Activated T-helper 9 cell treated with anti-CD3 and anti-CD28 coated beads, Interleukin-2, amount 50 U/mL, for 16 hours (primary cell): ENCODE measurements at places on chromosomes 5 and 9.

DNA sequence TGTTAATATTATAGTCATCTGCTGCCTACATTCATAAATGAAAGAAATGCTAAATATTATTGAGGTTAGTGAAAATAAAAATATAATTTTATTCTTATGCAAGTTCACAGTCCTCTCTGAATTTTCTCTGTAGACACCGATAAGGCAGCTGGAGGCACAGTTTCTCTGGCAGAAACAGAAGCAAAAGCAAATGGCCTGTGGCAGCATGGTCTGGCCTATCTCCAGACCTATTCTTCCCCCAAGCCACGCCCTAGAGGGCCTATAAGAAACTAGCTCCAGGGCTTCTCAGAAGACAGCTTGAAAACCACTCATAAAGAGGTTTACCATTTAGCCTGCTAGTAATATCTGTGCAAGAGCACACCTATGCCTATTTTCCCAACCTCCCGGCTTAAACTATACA, 28.4 kb downstream of the MRPS27 start:
- no peak for DNase-seq

DNA sequence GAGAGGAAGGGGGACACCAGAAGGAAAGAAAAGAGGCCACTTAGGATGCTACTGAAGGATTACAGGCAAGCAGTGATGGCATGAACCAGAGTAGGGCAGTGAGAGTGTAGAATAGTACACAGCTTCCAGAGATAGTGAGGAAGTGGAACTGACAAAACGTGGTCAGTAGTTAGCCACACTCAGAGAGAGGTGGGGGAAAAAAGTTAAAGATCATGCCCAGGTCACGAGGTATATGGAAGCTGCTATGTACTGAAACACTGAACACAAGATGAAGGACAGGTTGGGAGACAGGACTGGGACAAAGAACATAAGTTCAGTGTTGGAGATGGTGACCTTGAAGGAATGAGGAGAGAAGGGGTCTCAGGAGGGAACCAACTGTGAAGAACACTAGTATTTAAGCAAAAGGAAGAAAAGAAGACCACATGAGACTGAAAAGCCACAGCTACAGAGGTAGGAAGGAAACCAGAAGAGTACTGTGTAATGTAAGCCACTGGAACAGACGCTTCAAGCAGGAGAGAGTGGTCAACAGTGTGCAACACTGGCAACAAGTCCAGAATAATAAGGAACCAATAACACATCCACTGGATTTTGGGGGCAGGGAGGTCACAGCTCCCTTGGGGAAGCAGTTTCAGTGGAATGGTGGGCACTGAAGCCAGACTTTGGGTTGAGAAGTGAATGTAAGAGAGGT, 45.5 kb downstream of the ELL2 start:
- no peak for DNase-seq

DNA sequence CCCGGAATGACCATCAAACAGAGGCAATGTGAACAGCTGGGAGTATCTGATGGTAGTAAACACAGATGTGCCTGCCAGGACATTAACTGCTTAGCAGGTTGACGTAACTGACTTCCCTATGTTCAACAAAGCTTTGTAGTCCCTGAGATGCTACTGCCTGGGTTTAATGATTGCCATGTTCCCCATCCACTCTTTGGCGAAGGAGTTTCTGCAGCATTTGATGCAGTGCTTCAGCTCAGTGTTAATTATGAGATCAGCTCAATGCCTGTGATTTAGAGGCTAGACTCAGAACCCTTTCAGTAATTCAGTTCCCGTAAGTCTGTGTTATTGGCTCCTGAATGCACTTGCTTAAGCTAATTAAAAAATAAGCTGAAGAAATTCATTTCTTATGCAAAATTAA, 547.3 kb upstream of the ZNF608 start:
- no peak for DNase-seq

DNA sequence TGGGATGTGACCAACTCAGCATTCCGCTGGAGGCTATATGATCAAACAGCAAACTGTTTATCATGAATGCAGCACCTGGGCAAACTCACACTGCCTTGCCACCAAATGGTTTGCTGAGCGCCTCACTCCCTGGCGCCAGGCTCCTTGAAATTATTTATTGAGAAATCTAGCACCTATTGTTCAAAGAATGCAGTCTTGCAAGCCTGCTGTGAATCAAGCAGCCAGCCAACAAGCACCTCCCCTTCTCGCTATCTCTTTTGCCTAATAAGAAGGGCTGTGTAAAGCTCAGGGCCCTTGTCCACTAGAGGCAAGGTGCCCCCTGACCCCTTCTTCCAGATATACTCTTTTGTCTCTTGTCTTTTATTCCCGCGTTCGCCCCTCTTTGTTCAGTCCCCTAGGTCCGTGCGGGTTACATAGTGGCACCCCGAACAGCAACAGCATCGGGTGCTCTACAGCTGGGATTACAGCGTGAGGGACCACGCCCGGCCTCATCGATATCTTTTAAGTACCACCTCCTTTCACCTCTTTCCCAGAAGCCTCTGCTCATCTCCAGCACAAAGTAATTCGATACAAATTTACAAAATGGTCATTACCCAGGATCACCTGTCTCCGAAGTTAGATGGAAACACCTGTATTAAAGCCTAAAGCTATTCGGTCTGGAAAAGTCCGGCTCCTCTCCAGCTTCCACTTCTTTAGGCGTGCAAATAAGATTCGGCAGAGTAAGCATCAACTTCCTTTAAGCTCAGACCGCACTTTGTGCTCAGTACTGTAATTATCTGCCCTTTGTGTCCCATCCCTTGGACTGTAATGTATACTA, 896 bp downstream of the RIGI start:
- no peak for DNase-seq

GRCh38 chr5:35859101-35859661, 2.5 kb downstream of the IL7R start:
- no peak for DNase-seq

DNA sequence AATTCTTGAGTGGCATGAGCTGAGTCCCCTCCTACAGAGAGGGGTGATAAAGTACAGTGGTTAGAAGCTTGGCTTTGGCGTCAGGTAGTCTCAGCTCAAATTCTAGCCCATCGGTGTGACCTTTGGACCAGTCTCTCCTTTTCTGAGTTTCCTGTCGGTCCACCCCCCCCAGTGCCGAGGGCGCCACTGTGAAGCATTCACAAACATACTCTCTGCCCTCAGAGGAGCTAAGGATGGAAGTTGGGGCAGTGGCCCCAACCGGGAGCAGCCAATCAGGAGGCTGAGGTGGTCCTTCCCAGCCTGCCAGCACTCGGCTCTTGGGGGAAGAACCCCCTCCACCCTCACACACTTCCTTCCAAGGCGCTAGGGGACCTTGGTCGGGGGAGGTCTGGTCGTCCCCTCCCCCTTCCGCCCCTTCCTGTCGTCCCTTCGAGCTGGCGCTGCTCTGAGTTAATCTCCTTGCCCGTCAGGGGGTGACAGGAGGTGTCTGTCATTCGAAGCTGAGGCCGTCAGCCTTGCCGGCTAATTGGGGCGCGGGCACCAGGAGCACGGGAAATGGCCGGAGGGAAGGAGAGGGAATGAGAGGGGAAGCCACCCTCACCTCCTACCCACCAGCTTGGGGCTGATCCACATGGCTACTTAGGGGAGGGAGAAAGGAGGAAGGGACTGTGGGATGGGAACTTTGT, 53.0 kb downstream of the CXXC5 start:
- no peak for DNase-seq

- DNase-seq, result no peak
Measured at GRCh38 chr9:82454509-82455190, 466.1 kb downstream of the SPATA31D1 start.
